Right ventricle myocardium inferior (tissue), 1 donor: ENCODE measurements at places on chromosomes 7 and 10.
A peak's percentile ranks its signal among the peaks of the same experiment; 100 is the strongest.

DNA sequence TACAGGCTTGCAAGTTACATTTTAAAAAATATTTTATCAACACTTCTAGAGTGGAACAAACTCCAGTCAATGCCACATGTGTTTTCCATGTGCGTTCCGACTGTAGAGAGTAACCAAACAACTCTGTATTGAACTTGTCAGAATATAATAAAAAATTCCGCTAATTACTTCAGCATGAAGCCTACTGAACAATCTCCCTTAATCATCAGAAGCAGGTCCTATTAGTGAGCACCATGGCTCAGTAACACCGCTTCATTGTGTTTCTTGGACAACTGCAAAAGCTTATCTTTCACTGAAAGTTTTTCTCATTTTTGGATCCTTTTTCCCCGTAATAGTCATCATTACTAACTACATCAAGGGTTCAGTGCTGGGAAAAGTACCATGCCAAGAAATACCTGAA, 117.0 kb downstream of the MKX start:
- DNase-seq, result no peak

- DNase-seq, result no peak
These were observed 308.0 kb upstream of the KCND2 start for GRCh38 chr7:119964788-119965542.

- DNase-seq, result no peak
These were observed 28.0 kb upstream of the NDST2 start for GRCh38 chr10:73839276-73839966.

DNA sequence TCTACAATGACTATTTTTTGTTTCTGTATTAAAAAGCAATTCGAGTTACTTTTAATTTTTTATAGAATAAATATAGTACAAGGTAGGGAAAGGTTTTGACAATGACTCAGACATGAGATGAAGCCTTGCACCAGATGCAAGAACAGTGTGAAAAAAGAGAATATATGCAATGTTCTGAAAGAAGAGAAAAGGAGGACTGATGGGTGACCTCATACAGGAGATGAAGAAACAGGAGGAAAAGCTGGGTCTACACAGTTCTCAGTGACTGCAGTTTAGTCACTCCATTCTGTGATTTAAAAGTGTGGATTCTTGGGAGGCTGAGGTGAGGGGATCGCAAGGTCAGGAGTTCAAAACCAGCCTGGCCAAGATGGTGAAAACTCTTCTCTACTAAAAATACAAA, 38.3 kb upstream of the YAE1 start:
- no peak for DNase-seq

- DNase-seq, result no peak
These were observed 108.7 kb upstream of the RHOBTB1 start for GRCh38 chr10:61052469-61053205.

GRCh38 chr7:39622609-39623008, 763 bp upstream of the RALA start:
- DNase-seq, result no peak

DNA sequence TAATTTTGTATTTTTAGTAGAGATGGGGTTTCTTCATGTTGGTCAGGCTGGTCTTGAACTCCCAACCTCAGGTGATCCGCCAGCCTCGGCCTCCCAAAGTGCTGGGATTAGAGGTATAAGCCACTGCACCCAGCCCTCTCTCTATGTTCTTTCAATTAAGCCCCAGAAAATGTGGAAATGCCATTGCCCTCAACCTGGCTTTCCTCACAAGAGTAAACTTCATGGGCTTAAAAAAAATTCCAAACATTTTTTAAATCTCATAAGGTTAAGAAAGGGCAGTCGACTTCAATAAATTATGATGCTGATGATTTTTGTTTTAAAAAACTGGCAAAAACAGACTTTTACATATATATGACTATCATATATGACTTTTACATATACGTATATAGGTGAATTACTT, 107.6 kb downstream of the TES start:
- DNase-seq, result no peak

DNA sequence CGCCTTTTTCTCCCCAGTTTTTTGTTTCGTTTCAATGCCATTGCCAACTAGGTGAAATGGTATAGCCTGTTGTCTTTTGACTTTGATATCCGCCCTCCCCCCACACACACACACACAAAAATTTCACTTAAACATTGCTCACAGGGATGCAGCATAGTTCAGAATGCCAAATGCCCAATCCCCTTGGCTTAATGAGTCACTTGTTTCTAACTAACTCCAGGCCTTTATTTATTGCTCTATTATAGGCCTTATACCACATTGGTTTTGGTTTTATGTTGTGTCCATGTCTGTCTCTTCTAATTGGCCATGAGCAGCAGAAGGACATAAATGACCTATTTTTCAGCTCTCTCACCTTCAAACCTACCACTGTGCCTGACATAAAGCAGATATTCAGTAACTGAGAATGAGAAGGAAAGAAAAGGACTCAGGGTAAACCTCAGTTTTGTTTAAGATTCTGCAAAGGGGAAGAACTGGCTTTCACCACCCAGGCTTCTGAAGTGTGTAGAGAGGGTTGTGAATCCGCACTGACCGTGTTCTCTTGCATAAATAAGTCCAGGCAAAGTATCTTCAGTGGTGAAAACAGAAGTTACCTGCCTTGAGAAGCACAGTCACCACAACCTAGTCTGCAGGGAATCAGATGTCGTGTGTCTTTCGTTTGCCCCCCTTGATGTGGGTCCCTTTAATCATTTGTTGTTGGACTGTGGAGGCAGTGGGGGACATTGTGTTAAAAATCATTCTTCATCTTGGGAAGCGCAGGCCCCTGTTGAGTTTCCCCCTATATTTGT, 139.8 kb downstream of the CELF2 start:
- DNase-seq, result no peak

GRCh38 chr10:99711129-99711719, 20.7 kb downstream of the COX15 start:
- no peak for DNase-seq

- DNase-seq, result no peak
These were observed 2.0 kb downstream of the CYP26C1 start for GRCh38 chr10:93062514-93063143.

- DNase-seq, result peak; percentile 74
These were observed 187.9 kb upstream of the AKR1E2 start for GRCh38 chr10:4638099-4638498.

- DNase-seq, result no peak
These were observed 502.9 kb downstream of the HTR7 start for GRCh38 chr10:90354914-90355313.

GRCh38 chr10:16192337-16192736, 244.5 kb upstream of the PTER start:
- DNase-seq, result no peak

DNA sequence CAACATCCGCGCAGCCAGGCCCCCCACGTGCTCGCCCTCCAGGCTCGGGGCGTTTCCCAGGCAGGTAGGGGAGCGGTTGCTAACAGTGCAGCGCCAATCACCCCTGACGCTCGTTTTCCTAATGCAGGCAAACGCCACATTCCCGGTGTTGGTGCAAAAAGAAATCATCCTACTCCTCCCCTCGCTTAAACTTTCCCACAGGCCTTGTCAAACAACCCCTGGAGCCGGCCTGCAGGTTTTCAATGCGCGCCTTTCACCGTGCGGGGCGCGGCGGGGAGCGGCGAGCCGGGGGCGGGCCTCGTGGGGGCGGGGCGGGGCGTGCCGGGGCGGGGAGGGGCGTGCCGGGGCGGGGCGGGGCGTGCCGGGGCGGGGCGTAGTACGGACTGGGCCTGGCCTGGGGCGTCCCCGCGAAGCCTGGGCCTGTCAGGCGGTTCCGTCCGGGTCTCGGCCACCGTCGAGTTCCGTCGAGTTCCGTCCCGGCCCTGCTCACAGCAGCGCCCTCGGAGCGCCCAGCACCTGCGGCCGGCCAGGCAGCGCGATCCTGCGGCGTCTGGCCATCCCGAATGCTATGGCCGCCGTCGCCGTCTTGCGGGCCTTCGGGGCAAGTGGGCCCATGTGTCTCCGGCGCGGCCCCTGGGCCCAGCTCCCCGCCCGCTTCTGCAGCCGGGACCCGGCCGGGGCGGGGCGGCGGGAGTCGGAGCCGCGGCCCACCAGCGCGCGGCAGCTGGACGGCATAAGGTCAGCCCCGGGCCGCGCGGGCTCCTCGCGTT, at the start of gene ECHDC3:
TSS of gene ECHDC3 (plus strand) at position 374 of the 770 bp plus-strand sequence. CDS start at position 569, 195 bp downstream.
- DNase-seq, result peak; percentile 90
